ENCODE measurements at places on chromosomes 1 and 21.

GRCh38 chr1:41953291-41953690, 34.6 kb upstream of the HIVEP3 start:
- no peak for DNase-seq

- DNase-seq, result no peak
Observed at GRCh38 chr1:112457241-112457640, 51.5 kb upstream of the WNT2B start.

DNA sequence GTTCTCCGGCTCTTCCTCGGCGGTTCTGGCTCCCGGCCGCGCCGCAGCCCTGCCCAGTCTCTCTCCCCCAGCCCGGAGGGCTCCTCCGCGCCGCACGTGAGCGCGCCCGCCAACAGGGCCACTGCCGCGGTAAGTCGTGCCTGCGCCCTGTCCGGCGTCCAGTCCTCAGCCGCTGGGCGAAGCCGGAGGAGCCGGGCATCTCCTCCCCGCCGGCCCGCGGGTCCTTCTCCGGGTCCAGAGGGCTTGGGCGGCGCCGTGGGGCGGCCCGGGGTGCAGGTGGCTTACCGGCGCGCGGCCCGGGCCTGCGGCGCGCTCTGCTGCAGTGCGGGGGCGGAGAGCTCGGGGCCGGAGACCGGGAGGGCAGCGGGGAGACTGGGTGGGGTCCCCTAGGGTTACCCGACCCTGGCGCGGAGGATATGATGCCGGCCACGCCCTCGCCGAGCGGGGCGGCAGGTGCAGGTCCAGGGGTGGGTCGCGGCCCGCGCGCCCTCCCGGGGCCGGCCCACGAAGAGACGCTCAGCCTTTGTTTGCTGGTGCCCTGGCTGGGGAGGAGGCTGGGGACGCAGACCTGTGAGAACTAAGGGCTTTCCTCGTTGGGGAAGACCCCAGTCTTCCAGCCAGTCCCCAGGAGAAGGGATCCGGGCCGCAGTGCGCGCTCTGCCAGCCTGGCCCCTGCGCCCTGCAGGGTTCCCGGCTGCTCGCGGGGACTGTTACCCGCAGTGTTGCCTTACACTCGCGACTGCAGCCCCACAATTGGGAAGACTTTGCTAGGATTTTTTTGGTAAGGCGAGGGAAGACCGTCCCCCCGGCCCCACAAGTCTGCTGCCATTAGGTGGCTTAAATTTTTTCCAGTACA, at the start of gene DOP1B:
DOP1B (plus strand) TSS at position 10 of the 856 bp plus-strand sequence. CDS start 7,910 bp downstream, outside the sequence.
- DNase-seq, result no peak

- DNase-seq, result no peak
Observed at GRCh38 chr1:41915786-41916571, 2.7 kb downstream of the HIVEP3 start.

GRCh38 chr1:6490181-6491080, 1.0 kb downstream of the PLEKHG5 start:
- no peak for DNase-seq

GRCh38 chr1:149962736-149963135, 26.1 kb upstream of the MTMR11 start:
- DNase-seq, result no peak

GRCh38 chr1:109620401-109620791, 759 bp downstream of the AMPD2 start:
- no peak for DNase-seq

GRCh38 chr1:40857737-40858136, 4.4 kb downstream of the CITED4 start:
- DNase-seq, result no peak

GRCh38 chr1:52365071-52365745, 797 bp downstream of the CC2D1B start:
- DNase-seq, result peak; percentile 18

DNA sequence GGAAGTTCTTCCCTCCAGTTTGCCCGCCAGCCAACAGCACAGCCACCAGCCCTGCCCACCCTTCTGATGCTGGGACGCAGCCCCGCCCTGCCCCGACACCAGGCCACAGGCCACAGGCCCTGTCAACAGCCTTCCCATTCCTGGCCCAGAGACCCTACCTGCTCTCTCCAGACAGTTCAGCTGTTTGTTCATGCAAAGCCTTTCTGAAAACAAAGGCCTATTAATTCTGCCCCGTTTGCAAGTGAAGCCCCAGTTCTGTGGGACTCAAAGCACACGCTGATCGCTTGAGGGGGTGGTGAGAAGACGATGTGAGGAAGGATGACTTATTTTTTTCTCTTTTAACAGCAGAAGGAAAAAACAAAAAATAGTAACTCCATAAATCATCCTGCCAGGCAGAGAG, 55.4 kb upstream of the KIF26B start:
- no peak for DNase-seq

DNA sequence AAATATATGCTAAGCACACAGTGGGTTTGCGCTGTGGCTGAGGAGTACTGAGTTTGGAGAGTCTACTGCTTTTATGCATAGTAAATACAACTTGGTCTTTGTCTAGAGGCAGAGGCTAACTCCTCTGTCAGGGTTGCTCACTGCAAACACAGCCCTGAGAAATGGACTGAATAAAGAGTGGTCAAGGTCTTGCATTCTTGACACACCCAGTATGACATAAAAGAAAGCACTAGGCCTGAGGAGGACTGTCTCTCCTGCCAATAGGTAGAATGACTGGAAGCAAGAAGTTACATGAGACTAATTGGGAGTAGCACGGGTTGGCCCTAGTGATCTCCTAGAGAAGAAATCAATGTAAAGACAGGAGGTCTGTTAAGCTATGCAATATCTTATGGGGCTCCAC, 367.2 kb upstream of the B3GALT2 start:
- DNase-seq, result no peak

GRCh38 chr1:17565461-17566252, 26.2 kb downstream of the ARHGEF10L start:
- no peak for DNase-seq

DNA sequence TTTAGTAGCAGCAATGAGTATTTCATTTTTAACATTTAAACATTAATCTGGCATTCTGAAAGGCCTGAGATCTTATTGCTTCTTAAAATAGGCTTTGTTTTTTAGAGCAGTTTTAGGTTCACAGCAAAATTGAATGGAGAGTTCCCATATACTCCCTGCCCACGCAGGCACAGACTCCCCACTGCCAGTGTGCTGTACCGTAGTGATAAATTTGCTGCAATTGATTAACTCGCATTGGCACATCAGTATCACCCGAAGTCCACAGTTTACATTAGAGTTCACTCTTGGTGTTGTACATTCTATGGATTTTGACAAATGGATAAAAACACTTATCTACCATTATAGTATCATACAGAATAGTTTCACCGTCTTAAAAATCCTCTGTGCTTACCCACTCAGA, 71.8 kb upstream of the ERRFI1 start:
- no peak for DNase-seq

DNA sequence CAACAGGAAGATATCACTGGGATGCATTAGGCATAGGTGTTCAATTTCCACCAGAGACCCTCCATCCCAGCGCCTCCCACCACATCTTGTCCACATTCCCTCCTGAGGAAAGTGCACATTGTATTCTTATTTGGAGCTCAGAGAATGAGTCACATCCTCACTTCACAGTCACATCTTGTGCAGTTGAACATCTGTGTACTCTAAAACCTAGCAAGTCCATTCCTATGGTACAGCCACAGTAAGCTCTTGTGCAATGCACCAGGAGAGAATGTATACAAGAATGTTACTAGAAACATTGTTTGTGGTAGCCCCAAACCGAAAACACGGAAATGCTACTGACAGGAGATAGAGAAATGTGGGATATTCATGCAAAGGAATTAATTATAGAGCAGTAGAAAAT, 1.6 kb upstream of the KDF1 start:
- DNase-seq, result no peak

All from thoracic aorta (tissue), 2 donors.